ENCODE measurements at places on chromosomes 16 and 17. TPM values are rescaled to one million over a fixed set of nuclear protein-coding genes. Genes with fewer than 3 reads are reported as not detected.

DNA sequence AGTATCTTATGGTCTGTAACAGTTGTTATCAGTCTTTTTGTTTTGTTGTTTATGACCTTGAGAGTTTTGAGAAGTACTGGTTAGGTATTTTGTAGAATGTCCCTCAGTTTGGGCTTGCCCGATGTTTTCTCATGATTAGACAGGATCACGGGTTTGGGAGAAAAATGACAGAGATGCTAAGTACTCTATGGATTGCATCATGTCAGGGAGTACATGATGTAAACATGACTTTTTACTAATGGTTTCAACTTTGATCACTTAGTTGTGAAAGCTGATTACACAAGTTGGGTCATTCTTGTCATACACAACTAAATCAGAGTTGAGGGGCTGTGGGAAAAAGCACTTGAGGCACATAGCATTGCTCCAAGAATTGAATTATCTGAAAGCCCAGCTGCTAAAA is 94.7 kb upstream of the SIAH1 start:
- H3K36me3 ChIP-seq: no peaks in the 10 kb centered on the region
- H3K4me1 ChIP-seq: peaks cover 5% of the 10 kb centered on the region
- no peak overlapping the region for H3K27ac ChIP-seq
- no peak for DNase-seq
- no peak overlapping the region for H3K4me3 ChIP-seq

DNA sequence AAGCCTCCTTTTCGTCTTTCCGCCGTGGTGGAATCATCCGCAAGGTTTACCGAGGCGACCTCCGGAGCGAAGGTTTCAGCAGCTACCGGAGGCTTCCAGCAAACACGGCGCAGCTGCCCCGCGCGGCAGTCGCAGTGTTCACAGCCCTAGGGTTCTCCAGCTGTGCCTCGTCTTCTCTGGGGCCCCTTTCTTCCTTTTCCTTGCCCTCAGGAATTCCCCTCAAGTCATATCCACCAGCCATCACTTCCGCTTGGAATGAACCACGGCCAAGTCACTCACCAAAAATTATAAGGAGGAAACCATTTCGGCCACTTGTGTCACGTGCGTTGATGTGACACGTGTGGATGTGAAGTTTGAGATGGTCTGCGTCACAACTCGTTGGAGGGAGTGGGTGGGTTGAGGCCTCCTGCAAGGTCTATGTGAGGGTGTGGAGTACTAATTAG is 636 bp upstream of the ERN1 start:
- H3K36me3 ChIP-seq: no peaks in the 10 kb centered on the region
- H3K4me3 ChIP-seq: peak overlapping the region; percentile 86
- H3K27me3 ChIP-seq: peaks cover 16% of the 10 kb centered on the region
- peaks cover 23% of the 10 kb centered on the region for H3K4me1 ChIP-seq
- H3K27ac ChIP-seq: peak overlapping the region; percentile 72

Gene UBE2Z
- total RNA-seq: 72.1 TPM

Gene TERB1
- total RNA-seq: not detected

DNA sequence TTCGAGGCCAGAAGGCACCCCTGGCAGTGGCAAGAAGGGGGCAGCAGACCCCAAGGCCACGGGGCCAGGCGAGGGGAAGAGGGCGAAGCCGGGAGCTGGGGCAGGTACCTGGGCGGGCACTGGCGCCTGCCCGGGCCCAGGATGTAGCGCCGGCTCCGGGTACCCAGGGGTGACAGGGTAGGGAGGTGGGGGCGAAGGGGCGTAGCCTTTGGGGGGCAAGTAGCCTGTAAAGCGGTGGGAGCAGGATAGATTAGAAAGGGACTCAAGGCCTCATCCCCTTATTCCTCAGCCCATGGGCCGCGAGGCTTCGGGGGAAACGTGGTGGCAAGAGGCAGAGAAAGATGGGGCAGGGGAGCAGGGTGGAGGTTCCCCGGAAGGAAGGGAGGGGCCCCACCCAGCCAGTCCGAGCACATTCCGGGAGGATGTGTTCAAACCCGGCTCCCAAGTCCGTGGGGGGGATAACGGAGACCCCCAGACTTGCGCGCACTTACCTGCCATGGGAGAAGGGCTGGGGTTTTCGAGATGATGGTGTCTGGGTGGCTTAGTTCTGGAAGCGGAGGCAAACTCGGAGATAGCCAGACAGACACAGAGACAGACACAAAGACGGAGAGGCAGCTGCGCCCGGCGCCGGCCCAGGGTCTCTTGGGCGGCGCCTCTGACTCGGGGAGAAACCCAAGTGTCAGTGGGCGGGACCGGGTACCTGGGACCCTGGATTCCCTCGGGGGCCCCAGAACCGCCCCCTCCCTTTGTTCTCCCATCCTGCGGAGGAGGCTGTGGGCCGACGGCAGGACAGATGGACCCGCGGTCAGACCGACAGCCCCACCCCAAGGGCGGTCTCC is 493 bp downstream of the PLSCR3 start:
- H3K36me3 ChIP-seq: peaks cover 11% of the 10 kb centered on the region
- H3K27ac ChIP-seq: peak overlapping the region; percentile 77
- no peaks in the 10 kb centered on the region for H3K27me3 ChIP-seq
- H3K4me3 ChIP-seq: peak overlapping the region; percentile 91
- no peak for DNase-seq
- H3K4me1 ChIP-seq: peaks cover 5% of the 10 kb centered on the region

DNA sequence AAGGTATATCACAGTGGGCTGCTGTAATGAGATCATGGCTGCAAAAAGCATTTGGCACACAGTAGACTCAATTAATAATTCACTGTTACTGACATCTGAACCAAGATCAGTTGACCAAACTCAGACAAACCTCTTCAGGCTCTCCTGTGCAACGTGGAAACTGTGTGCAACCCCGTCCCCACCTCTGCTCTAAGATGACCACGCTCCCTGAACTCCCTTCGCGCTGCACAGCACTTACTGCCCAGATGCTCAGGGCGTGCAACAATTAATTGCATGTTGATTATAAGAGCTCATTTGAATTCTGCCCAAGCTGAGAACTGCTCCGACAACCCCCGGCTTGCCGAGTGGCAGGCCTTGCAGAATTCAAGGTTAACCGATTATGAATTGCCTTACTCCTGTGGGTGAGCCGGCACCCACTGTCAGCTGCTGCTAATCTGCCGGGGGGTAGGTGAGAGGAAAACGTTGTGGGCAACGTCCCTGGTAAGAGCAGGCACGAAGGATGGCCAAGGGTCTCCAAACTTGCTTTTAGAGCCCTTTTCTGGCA is 1.3 kb upstream of the GSG1L start:
- H3K4me3 ChIP-seq: peak overlapping the region; percentile 77
- no peak overlapping the region for H3K27ac ChIP-seq
- H3K27me3 ChIP-seq: peaks cover 72% of the 10 kb centered on the region
- DNase-seq: no peak
- peaks cover 7% of the 10 kb centered on the region for H3K4me1 ChIP-seq

Gene PRSS33
- total RNA-seq: 0.39 TPM

DNA sequence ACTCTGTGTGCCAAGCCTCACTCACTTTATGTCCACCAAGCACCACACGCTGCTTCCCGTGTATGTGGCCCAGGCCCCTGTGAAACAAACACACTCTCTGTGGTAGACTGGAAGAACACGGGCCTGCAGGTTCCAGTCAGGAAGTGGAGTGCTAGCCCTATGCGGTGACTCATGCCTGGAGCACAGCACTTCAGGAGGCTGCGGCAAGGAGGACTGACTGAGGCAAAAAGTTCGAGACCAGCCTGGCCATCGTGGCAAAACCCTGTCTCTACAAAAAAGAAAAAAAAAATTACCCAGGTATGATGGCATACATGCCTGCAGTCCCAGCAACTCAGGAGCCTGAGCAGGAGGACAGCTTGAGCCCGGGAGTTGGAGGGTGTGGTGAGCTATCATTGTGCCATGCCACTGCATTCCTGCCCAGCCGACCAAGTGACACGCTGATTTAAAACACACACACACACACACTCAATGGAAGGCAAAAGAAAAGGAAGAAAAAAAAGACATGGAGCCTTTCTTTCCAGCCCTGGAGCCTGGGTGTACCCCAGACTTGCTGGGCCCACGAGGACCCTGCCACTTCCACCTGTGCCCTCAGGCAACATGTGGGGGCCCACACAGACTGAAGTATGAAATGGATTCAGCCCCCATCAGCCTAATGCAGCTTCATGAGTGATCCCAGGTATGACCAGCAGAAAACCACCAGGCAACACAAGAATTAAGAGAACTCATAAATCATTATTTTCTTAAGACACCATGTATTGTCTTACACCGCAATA is 126.6 kb downstream of the ANKRD11 start:
- H3K4me1 ChIP-seq: peaks cover 58% of the 10 kb centered on the region
- no peaks in the 10 kb centered on the region for H3K27me3 ChIP-seq
- H3K27ac ChIP-seq: peak overlapping the region; percentile 88
- peaks cover 4% of the 10 kb centered on the region for H3K36me3 ChIP-seq
- no peak for DNase-seq
- H3K4me3 ChIP-seq: peak overlapping the region; percentile 54

DNA sequence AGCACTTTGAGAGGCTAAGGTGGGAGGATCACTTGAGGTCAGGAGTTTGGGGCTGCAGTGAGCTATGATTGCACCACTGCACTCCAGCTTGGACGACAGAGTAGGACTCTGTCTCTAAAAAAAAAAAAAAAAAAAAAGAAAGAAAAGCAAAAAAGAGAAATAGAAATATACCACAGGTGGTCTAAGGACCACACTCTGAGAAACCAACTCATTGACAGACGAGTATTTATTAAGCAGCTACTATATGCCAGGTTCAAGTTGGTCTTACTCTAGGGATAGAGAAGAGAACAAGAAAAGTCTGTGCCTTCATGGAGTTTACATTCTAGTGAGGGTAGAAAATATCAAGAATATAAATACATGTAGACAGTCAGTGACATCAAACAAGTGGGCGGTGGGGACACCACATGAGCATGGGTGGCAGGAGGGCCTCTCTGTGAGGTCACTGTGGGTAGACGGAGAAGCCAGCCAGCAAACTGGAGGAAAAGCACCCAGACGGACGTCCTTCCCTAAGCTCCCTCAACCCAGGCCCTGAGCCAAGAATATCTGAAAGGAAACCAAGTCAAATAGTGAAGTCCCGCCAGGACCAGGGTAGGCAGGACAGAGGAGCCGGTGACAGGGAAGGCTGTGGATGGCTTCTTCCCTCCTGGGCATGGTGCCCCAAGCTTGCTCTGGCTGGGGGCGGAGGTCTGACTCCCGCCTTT is 4.7 kb downstream of the CDIPT start:
- DNase-seq: no peak
- H3K36me3 ChIP-seq: peaks cover 8% of the 10 kb centered on the region
- no peak overlapping the region for H3K27ac ChIP-seq
- peak overlapping the region; percentile 65 for H3K4me3 ChIP-seq

Gene ABCA10
- total RNA-seq: 1.2 TPM

Gene PIK3R5
- 0.29 TPM for total RNA-seq

DNA sequence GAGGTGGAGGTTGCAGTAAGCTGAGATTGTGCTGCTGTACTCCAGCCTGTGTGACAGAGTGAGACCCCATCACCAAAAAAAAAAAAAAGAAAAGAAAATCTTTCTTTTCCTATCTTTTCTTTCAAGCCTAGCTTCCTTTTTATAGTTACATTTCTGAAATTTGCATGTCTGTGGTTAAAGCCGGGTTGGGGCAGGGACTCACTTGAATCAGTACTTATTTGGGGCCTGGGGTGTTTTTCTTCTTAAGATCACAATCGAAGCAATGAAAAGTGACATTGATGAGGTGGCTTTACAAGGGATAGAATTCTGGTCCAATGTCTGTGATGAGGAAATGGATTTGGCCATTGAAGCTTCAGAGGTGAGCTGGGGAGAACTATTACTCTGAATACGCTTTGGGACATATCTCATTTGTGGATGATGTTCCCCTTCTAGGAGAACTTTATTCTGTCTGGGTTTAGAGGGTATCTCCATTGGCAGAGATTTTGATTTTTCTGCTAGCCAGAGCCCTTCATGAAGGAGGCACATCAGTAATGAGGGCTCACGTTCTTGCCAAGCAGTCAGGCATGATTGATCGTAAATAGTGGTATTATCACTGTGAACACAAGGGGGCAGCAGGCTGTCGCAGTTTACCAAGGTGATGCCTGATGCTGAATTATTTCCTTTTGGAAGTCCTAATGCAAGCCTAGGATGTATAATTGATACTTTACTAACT is 14.3 kb downstream of the KPNB1 start:
- peaks cover 21% of the 10 kb centered on the region for H3K36me3 ChIP-seq
- H3K27me3 ChIP-seq: no peaks in the 10 kb centered on the region
- H3K27ac ChIP-seq: no peak overlapping the region
- no peak overlapping the region for H3K4me3 ChIP-seq
- peaks cover 6% of the 10 kb centered on the region for H3K4me1 ChIP-seq

DNA sequence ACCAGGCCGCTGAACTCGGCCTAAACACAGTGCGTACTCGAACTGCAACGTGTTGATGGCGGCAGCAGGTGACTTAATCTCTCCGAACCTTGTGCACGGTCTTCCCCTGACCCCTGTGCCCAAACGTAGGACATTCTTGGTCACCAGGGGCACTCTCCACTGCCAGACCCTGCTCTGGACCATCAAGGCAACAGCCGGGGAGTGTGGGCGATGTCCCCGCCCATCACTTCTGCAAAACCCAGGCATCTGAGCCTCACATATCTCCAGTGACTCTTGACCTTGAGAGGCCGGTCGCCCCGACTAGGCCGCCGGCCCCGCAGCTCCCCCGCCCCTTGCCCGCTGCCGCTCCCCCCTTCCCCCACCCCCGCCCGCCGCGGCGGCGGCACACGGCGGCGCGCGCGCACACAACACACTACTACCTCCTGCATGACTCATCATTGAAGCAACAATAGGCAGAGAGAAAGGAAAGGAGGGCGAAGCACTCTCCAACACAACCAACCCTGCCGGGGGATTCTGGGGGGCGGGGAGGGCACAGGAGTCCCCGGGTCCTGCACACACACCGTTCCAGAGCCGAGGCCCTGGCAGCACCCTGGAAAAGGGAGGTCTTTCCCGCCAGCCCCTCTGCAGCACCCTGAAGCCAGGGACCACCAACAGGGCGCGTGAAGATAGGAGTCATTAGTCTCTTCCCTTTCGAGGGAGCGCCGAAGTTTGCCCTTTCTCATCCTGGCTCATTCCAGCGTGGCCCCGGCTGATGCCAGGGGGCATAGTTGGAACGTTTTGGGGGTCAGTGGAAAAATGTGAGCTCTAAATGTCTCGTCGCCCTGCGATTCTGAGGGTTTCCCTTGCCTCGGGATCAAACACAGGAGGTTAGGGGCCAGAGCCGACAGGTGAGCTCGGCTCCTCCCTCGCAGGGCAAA is 1.9 kb downstream of the MNT start:
- H3K4me1 ChIP-seq: peaks cover 36% of the 10 kb centered on the region
- no peaks in the 10 kb centered on the region for H3K27me3 ChIP-seq
- no peaks in the 10 kb centered on the region for H3K36me3 ChIP-seq
- peak overlapping the region; percentile 100 for H3K27ac ChIP-seq

Gene ENKD1
- total RNA-seq: 18.8 TPM

- no peaks in the 10 kb centered on the region for H3K36me3 ChIP-seq
- no peaks in the 10 kb centered on the region for H3K4me1 ChIP-seq
- no peaks in the 10 kb centered on the region for H3K27me3 ChIP-seq
- DNase-seq: no peak
- H3K4me3 ChIP-seq: no peak overlapping the region
These were observed 18.6 kb upstream of the HAPSTR1 start for GRCh38 chr16:9072806-9073341.

All from type B pancreatic cell (in vitro differentiated cells).